ENCODE measurements at places on chromosomes 2 and 18.

- no peak for DNase-seq
These were observed 14.8 kb downstream of the LPIN1 start for GRCh38 chr2:11761259-11761658.

DNA sequence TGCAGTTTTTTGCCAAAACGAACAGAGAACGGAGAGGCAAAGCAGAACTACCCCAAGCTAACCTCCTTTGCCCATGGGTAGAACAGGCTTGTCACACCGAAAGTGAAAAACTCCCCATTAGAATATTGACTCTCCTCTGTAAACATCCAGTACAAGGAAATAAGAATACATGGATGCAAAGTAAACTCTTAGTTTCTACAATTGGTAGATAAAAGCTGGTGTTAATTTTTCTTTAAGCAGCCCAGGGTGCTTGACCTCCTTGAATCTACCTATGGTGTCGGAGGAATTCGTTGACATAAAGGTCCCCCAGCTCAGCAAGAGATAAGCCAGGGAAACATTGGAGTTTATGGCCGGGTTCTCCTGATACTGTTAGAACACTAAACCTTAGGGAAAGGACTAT is 48.4 kb upstream of the DSG1 start:
- no peak for DNase-seq

- DNase-seq = no peak
These were observed 31.8 kb upstream of the MTCL1 start for GRCh38 chr18:8673256-8674209.

DNA sequence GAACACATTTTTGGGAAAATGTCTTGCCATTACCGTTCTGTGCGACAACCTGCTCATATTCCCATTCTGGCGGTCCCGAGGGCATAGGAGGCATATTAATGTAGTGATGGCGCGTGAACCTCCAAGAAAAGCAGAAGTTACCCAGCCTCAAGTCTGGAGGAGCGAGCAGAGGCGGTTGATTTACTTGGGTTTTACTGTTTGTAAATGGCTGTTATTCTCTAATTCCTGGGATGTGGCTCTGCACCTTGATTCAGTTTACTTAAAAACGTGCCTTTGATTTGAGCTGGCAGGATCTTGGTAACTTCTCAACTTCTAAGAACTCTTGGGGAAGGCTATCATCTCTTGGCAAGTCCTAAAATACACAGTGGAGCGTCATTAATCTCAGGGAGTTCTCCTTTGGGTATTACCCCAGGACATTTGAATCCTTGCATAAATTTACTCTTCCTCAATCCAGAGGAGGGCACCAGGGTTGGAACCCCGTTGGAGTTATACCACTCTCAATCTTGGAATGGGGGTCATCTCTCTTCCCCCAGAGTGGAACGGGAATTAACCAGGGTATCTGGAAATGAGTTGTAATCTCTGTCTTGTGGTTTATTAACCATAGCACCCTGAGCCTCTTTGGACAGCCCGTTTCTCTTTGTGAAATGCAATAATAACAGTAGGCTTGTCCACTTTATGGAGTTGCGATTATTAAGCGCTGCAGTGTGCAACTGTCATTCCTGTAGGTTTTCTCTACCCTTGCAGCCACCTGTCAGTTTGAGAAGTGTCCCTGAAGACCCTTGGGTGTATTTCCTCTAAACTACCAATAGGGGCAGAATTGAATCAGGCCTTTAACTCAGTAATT is 2.1 kb downstream of the HK2 start:
- no peak for DNase-seq

DNA sequence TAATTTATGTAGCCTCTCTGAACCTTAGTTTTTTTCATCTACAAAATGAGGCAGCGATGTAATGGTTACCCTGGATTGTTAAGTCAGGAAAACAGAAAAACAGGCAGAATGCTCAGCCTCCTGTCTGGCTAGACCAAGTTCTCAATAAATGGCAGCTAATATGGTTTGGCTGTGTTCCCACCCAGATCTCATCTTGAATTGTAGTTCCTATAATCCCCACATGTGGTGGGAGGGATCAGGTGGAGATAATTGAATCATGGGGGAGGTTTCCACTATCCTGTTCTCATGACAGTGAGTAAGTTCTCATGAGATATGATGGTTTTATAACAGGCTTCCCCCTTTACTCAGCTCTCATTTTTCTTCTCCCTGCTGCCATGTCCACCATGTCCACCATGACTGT is 220.0 kb downstream of the CMPK2 start:
- DNase-seq = no peak

GRCh38 chr2:127651971-127652550 is 6.1 kb downstream of the GPR17 start:
- no peak for DNase-seq

DNA sequence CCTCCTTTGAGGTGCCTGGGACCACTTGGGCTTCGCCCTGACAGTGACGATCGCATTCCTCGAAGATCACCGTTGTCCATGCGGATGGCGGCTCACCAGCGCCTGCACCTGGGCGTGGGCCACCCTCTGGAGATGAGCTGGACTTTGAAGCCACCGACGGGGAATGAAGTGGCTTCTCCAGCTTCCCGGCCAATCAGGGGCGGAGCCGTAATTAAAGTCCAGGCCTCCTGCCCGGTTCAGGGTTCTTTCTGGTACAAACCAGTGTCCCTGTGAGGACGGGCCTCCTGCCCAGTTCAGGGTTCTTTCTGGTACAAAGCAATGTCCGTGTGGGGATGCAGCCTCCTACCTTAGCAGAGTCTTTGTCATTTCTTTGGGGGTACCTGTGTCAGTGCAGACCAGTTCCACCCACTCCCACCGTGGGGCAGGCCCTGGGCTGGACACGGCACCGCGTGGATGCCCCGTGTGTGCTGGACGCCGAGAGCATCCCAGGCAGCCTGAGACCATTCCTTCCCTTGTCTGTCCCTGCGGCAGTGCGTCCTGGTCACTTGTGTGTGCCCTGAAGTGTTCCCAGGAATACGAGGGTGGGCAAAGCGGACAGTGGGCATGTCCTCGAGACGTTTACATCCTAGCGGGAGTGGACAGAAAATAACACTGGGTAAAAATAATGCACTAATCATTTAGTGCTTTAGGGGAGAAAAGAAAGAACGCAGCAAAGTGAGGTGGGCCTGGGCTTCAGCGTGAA is 55.0 kb downstream of the KCNG2 start:
- no peak for DNase-seq

DNA sequence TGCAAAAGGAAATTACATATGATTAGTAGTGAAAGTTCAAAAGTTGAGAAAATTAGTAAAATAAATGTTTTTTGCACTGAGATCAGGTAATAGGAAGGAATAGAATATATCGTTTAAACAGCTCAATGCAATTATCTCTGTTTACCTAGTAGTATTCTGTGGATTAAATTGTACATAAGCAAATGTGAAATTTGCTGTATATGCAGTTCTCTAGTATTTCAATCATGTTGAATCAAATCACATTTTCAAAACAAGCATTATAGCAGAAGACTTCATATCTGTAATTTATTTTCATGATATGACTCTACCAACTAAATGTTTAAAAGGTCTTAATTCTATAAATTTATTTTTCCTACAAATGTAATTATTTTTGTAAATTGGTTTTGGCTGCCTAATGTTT is 31.6 kb downstream of the ITPRID2 start:
- DNase-seq = no peak

DNA sequence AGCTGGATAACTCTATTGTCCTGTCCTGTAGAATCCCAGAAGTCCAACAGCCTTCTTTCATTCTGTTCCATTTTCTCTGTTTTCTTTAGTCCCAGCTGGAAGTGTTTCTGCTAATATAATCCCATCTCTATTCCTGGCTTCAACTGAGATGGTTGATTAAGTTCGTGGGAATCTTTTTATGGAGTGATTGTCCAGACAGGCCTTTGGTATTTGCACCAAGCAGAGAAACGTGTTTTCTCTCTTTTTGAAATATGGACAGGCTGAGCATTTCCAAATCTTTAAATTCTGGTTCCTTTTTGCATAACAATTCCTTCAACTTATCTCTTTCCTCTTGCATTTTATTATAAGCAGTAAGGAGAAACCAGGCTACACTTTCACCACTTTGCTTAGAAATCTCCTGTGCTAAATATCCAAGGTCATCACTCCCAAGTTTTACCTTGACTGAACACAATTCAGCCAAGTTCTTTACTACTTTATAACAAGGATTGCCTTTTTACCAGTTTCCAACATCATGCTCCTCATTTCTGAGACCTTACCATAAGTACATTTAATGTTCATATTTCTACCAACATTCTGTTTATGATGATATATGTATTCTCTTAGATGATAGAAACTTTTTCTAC is 108.8 kb downstream of the ZFP36L2 start:
- no peak for DNase-seq

DNA sequence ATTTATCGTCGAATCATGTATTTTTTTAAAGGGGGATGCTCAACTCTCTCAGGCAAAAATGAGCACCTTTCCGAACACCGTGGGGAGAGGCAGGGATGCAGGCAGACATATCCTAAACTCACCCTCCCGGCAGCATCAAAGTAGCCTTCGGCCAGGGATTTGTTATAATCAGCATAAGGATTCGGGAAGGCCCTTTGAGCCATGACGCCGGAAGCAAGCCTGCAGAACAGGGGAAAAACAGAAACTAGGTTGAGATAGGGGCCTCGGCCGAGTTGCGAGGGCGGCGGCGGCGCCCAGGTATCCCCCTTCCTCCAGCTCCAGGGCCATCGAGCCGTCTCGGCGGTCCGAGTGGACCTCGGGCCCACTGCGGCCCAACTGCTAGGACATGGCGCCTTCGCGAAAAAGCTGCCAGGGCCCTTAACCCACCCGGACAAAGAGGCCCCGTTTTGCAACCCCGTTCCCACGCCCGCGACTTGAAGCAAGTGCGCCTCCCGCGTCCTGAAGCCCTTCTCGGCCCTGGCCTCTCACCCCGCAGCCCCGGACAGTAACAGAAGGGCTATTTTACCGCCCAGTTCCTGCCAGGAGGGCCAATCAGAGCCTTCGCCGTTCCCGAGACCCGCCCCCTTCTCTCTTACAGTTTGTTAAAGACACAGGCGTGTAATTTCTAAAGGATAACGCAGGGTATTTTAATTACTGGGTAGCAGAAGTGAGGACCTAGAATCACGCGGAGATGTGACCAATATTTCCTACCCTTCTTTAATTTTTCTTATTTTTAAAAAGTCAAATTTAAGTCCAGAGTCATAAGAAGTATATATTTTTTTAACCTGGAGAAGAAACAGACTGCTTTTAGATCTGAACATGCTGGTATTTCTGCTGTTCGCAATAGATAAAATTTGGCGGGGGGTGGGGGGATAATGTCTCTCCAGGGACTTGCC is at the start of gene LANCL1:
Gene LANCL1 (minus strand): TSS at position 566 of the 935 bp plus-strand sequence. CDS start 363 bp downstream, at position 203.
- peak; percentile 71 for DNase-seq

DNA sequence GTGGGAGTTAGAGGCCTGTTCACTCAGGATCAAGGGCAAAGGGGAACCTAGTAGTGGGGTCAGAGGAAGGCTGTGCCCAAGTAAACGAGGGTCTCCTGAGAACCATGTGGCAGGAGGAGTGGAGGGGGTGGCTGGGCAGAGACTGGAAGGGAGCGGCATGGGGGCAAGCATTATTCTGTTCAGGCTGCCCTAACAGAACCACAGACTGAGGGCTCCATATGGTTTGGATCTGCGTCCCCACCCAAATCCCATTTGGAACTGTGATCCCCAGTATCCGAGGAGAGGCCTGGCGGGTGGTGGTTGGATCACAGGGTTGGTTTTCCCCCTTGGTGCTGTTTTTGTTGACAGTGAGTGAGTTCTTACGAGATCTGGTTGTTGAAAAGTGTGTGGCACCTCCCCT is 287.0 kb downstream of the PHLPP1 start:
- no peak for DNase-seq

DNA sequence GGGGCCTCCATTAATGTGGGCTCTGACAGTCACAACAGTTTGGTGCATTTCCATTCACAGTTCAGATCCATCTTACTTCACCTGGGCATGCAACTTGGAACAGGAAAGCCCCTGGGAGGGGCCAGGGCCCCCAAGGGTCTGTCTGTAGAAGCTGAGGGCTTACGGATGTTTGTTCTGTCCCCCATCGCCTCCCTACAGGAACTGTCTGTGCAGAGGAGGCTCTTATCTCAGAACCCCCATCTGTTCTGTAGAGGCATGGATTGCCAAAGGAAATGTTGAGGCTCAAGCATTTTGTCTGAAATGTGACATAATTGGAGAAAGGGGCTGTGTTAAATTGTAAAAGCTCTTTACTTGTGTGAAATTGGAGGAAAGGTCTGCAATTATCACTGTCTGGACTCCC is 334.3 kb downstream of the CLIP4 start:
- no peak for DNase-seq

GRCh38 chr2:133919285-133919684 is 334.6 kb upstream of the MGAT5 start:
- DNase-seq = no peak
